T-helper 17 cell (primary cell): ENCODE measurements at places on chromosomes 12 and 14. TPM values are rescaled to one million over a fixed set of nuclear protein-coding genes. Genes with fewer than 3 reads are reported as not detected.

Gene TCL1B
- total RNA-seq, result not detected

GRCh38 chr12:48296586-48297282 lies 54.0 kb downstream of the ZNF641 start:
- H3K4me1 ChIP-seq, result peaks cover 18% of the 10 kb centered on the region
- peak; percentile 12 for DNase-seq
- peaks cover 2% of the 10 kb centered on the region for H3K36me3 ChIP-seq
- peaks cover 21% of the 10 kb centered on the region for H3K27me3 ChIP-seq

Gene BICDL1
- 146 TPM for total RNA-seq

GRCh38 chr12:116490471-116490870 lies 68.7 kb upstream of the MAP1LC3B2 start:
- no peak for DNase-seq
- no peak overlapping the region for H3K27ac ChIP-seq
- H3K4me3 ChIP-seq, result no peak overlapping the region

DNA sequence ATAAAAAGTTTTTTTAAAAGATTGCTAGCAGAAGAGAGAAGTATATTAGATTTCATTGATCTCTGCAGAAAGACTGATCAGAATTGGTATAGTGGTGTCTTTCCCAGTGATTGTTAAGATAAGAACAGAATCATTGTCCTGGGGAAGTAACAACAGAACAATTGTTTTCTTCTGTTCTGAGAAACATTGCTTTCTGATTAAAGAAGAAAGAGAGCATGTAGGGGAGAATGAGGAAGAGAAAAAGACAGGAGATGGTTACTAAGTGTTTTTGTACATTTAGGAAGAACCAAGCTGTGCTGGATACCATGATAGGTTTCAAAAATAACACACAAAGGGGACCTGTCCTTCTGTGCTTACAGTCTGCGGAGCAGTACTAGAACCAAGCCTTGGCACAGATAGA lies 5.0 kb downstream of the USP30 start:
- peaks cover 27% of the 10 kb centered on the region for H3K4me1 ChIP-seq
- no peaks in the 10 kb centered on the region for H3K27me3 ChIP-seq
- H3K4me3 ChIP-seq, result no peak overlapping the region
- H3K36me3 ChIP-seq, result peaks cover 5% of the 10 kb centered on the region
- H3K27ac ChIP-seq, result peak overlapping the region; percentile 9

DNA sequence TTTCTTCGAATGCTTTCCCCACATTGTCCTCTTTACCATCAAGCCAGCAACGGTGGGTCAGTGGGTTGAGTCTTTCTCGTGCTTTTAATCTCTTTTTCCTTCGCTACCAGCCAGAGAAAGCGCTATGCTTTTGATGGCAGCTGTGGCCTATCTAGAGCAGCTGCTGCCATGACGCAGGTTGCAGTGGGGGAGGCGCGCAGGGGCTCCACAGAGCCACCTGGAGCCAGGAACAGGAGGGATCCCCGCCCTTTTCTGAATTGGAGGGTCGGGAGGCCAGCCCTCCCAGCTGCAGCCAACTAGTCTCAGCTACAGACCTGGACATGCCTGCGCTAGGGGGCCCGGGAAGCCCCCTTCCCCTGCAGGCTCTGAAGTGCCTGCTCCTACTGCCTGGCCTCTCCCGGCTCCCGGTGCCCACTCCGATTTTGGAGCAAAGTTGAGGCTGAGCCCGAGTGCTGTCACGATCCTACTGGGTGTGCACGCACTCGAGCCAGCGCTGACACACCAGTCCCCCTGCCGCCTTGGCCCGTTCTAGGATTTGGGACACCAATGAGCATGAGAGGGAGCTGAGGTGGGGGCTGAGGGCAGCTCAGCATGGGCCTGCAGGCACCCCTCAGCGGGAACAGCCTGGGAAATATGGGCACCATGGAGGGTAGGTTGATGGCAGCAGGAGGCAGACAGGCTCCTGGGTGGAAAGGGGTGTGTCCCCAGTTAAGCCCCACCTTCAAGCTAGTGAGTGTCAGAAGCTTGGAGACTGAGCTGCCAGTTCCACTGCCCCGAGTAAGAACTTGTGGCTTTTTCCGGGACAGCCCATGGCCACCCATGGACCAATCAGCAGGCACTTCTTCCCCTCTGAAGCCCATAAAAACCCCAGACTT lies 784.2 kb downstream of the SLC6A15 start:
- H3K27ac ChIP-seq, result no peak overlapping the region
- H3K4me3 ChIP-seq, result no peak overlapping the region
- no peak for DNase-seq
- no peaks in the 10 kb centered on the region for H3K36me3 ChIP-seq
- no peaks in the 10 kb centered on the region for H3K4me1 ChIP-seq
- no peaks in the 10 kb centered on the region for H3K27me3 ChIP-seq

GRCh38 chr14:100434033-100434601 lies 111.0 kb downstream of the SLC25A47 start:
- DNase-seq, result no peak
- H3K27ac ChIP-seq, result no peak overlapping the region
- no peaks in the 10 kb centered on the region for H3K27me3 ChIP-seq
- no peak overlapping the region for H3K4me3 ChIP-seq
- H3K4me1 ChIP-seq, result peaks cover 18% of the 10 kb centered on the region
- no peaks in the 10 kb centered on the region for H3K36me3 ChIP-seq

DNA sequence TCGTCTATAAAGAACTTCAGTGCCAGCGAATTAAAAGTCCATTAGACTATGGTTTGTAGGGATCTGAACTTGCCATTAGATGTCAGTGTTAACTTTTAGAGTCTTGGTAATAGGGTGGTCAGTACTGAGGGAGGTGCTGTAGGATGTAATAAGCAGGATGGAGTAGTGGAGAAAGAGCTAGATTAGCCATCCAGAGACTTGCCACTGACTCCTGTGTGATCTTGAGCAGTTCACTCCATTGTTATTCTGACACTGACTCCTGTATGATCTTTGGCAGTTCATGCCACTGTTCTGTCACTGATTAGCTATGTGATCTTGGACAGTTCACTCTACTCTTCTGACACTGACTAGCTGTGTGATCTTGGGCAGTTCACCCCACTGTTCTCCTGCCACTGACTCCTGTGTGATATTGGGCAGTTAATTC lies 133.6 kb downstream of the TTLL5 start:
- peaks cover 16% of the 10 kb centered on the region for H3K36me3 ChIP-seq
- H3K4me1 ChIP-seq, result no peaks in the 10 kb centered on the region
- H3K27ac ChIP-seq, result no peak overlapping the region
- H3K4me3 ChIP-seq, result no peak overlapping the region
- DNase-seq, result no peak
